ENCODE measurements at places on chromosomes 2 and 18.

DNA sequence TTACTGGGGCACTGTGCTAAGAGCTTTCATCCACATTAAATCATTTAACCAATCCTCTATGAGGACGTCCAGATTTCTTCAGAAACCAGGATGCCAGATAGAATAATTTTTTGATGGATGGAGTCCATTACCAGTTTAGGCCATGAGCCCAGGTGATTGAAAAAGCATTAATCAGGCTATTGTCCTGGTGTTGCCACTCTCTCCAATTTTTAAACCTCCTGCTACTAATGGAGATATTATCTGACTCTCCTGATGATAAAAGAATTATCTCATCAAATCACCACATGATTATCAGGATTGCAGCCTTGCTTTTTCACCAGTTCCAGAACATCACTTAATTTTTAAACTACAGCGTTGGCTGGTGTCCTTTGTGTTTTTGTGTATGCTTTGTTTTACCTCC, 402.2 kb downstream of the CLIP4 start:
- no peak for DNase-seq

- no peak for DNase-seq
Measured at GRCh38 chr2:18077231-18077630, 198.8 kb downstream of the KCNS3 start.

DNA sequence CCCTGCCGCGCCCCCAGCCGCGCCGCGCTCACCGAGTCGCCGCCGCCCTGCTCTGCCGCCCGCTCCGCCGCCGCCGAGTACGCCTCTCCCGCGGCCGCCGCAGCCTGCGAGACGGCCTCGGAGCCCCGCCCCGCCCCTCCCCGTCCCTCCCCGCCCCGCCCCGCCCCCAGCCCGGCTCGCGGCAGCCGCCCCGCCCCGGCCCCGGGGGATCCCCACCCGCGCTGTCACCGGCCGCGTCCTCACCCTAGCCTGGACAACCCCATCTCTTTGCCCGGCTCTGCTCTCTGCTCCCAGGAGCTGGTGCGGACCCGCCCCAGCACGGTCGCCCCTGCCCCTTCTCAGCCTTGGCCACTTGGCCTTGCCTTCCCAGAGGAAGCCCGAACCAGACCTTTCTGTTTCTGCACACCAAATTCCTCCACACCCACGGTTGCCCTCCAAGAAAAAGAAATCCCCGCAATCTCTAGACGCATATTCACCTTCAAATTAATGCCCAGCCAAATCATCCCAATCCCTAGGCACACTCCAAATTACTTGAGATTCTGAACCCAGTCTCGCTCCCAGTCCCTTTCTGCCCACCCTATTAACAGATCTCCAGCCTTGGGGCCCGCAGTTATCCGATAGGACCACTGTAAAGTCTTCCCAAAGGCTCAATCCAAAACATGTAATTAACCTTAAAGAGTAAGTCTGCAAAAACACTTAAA, at the start of gene CYRIA:
Gene CYRIA, minus strand, starts transcription at position 87 of the 701 bp plus-strand sequence. CDS start 77,715 bp downstream, outside the sequence.
- no peak for DNase-seq

DNA sequence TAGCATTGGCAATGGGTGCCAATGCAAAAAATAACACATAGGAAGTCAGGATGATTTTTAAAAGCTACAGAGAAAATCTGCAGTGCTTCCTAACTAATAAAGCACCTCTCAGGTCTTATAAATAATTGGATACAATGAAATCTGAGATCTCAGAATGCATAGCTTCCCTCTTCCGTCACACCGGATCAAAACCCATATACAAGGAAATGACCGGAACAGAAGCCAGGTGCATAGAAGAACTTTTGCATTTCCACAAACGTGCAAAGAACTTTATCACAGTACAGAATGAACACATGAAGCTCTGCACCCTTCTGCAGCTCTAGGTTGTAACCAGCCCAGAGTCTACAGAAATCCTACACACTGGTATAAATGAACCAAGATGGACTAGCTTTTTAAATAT, 145.4 kb downstream of the TCF4 start:
- no peak for DNase-seq

GRCh38 chr18:10148189-10148929, 234.5 kb downstream of the VAPA start:
- DNase-seq, result no peak

GRCh38 chr2:10089565-10090190, 9.5 kb upstream of the CYS1 start:
- no peak for DNase-seq

GRCh38 chr2:28904802-28905457, 10.5 kb downstream of the WDR43 start:
- no peak for DNase-seq

- no peak for DNase-seq
Measured at GRCh38 chr18:63987743-63988142, 17.9 kb downstream of the SERPINB8 start.

- DNase-seq, result no peak
Measured at GRCh38 chr2:10619643-10620042, 70.1 kb downstream of the NOL10 start.

GRCh38 chr2:113920996-113921395, 31.1 kb downstream of the ACTR3 start:
- DNase-seq, result no peak

DNA sequence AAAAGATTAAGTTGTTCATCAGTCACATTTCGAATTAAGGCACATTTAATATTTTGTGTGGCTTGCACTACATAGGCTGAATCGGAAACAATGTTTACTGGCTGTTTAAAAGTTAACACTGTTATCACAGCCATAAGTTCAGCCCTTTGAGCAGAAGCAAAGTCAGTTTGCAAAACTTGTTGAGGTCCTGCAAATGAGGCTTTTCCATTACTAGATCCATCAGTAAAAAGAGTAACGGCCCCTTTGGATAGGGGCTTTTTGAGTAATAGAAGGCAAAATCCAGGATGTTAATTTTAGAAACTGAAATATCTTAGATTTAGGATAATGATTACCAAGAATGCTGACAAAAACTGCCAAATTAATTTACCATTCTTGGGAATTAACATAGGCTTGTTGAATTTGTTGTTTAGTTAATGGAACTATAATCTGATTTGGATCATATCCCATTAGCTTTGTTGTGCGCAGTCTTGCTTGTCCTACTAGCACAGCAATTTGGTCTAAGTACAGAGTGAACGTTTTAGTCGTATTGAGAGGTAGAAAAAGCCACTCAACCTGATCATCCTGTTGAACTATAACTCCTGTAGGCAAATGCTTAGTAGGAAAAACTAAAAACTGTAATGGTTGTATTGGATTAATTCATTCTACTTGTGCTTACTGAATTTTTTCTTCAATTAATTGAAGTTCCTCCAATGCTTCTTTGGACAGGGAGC, 13.9 kb upstream of the SUCLG1 start:
- DNase-seq, result no peak

DNA sequence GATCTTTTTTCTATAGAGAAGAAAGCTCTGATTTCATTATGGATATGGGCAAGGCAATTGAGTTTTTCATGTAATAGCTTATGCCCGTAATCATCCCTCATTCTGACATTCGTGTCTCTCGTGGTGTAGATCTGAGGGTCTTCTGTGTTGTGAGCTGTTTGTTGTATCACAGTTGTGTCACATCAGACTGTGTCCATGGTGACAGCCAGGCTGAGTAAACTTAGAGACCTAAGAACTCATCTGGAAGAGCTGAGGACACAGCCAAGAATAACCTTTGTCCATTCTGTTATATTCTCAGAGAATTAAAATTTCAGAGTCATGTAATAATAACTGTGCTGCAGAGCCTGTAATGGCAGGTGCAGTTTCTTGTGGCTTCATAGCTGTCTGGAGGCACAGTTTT, 116.5 kb downstream of the ATP9B start:
- DNase-seq, result no peak

- no peak for DNase-seq
Measured at GRCh38 chr18:57547260-57547659, 39.2 kb downstream of the FECH start.

- DNase-seq, result no peak
Measured at GRCh38 chr2:13560322-13560721, 843.6 kb downstream of the TRIB2 start.

DNA sequence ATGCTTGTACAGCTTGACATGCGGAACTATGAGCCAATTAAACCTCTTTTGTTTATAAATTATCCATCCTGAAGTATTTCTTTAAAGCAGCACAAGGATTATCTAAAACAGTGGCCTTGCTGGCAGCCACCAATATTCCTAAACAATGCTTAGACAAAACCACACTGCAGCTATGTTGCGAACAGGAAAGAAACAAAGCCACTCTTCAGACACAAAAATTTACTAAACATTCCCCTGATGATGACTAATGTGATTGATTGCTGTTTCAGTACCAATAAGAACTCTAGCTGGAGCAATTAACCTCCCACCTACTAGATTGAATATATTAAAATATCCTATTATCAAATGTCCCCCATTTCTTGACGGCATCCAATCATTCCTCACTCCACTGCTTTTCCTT, 325.8 kb upstream of the REG3G start:
- no peak for DNase-seq

All from NCI-H2029 treated with DMSO at 0.1 percent for 48 hours (cell line).